Lung microvascular endothelial cell (primary cell): ENCODE measurements at places on chromosomes 3 and 15. TPM values are rescaled to one million over a fixed set of nuclear protein-coding genes. Genes with fewer than 3 reads are reported as not detected.

GOLGA8Q gene
- total RNA-seq, result under 0.01 and 0.22 TPM in 2 replicates

INO80 gene
- total RNA-seq, result 14.2 and 21.4 TPM in 2 replicates

- no peak for DNase-seq
These were observed 104.9 kb downstream of the OXNAD1 start for GRCh38 chr3:16369885-16370284.

DLEC1 gene
- not detected in 2 replicates for total RNA-seq

DNA sequence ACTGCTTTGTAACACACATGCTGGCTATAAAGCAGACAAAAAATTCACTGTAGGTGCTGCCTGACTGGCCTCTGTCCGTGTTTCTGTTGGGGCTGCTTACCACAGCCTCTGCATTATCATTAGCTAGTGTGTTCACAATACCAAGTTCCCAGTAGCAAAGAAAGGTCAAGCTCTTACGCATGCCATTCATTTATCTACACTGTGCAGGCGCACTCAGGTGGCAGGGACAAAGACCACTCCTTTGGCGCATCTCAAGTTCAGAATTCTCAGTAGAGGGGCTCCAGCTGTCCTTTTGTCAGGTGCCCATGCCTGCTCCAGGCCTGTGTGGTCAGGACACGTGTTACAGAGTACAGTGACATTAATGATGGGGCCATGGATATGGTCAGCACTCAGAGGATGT, 22.3 kb downstream of the MLH1 start:
- no peak for DNase-seq

DNA sequence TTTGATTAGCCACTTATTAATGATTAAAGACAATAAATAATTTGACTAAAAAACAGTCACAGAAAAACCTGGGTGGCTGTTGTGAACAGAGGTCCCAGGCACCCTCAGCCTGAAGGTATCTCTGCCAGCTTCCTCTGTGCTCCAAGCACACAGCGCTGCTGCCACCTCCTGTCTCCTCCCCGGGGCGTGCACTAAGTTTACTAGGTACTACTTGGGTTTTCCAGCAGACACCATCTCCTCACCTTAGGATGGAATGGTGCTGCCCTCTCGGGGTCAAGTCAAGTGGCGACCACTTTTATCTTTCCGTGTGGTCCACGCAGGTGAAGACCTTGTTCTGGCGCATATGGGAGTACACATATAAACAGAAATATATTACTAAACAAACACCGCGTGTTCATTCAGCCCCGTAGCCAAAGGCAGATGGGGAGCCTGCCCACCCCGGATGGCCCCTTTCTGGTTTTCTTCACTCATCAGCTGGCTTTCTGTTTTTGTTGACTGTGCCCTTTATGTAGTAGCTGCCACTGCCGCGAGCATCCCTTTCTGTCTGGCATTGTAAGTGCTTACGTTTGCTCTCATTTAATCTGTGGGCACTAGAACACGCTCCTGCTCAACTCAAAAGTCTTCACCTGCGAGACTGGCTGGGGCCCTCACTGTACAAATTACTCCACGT, 128.0 kb downstream of the LRIG1 start:
- peak; percentile 18 for DNase-seq

GRCh38 chr3:140537727-140538082, 140.2 kb upstream of the TRIM42 start:
- DNase-seq, result no peak

SEMA4B gene
- total RNA-seq, result 4.6 and 11.1 TPM in 2 replicates

MCF2L2 gene
- total RNA-seq, result 0.20 and 0.22 TPM in 2 replicates

DNA sequence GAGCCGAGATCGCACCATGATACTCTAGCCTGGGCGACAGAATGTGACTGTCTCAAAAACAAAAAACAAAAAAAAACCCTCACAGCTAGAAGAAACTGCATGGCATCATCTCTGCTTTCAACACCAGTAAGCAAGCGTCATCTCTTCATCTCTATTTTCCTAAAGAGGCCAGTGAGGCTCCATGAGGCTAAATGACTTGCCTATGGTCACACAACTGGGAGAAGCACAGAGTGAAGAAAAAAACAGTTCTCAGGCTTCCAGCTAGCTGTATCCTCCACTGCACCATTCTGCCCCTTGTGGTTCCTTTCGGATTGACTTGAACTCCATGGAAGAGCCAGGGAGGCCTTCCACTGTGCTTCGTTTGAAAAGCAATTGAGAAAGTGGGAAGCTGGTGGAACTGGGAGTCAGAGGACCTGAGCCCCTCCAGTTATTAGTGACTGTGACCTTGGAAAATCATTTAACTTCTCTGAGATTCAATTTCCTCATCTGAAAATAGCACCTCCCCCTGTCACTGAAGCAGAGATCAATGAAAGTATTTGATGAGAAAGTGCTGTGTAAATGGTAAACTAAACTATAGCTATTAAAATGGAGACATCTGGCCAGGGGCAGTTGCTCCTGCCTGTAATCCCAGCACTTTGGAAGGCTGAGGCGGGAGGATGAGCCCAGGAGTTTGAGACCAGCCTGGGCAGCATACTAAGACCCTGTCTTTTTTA, 32.1 kb upstream of the DENND4A start:
- peak; percentile 81 for DNase-seq

- peak; percentile 49 for DNase-seq
These were observed 90.6 kb downstream of the POLR2M start for GRCh38 chr15:57797110-57797509.

MIX23 gene
- 22.2 and 25.6 TPM in 2 replicates for total RNA-seq

DNA sequence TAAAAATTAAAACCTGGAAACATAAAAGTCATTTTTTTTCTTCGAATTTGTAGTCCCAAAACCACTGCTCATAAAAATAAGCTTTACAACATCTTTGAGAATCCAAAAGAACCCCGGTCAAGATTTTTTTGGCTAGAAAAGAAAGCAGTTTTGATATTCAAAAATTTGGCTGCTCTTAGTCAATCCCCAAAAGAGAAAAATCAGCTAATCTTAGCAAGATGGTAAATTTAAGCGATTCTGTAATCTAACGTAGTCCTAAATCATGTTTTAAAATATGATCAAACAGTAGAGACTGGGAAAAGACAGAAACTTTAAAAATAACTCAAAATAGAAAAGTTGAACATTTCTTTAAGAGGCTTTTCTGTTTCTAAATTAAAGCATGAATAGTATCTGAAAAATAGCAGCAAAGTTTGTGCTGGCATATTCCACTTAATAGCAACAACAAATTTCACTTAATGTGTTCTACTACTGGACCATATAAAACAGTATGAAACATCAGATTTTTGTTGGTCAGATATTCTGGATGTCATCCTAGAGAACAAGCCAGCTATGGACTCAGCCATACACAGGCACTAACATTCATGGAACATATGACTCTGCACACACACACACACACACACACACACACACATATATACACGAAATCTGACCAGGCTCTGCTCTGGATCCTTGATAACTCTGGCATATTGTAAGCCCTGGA, 19.1 kb upstream of the NR2F2 start:
- no peak for DNase-seq

MRAS gene
- total RNA-seq, result 5.9 and 10.1 TPM in 2 replicates

DNA sequence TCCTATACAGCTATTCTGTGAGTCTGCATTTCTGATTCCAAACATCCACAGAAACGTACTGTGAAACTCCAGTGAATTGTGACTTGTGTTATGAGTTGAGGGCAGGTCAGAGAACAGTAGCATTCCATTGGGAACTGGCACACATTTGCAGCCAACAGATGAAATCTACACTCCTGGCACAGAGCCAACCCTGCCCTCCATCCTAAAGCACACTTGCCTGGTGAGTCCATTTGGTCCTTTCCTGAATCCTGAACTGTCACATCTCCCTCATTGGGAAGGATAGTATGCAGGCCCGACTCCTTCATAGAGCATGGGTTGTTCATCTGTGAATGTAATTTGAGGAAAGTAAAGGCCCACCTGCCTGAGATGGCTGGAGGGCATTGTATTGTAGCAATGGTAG, 314.3 kb upstream of the RASGRP1 start:
- DNase-seq, result no peak

KCNAB1 gene
- 0.65 and 2.0 TPM in 2 replicates for total RNA-seq

C2CD4A gene
- 0.60 and 0.87 TPM in 2 replicates for total RNA-seq

MAGI1 gene
- total RNA-seq, result 36.6 and 76.4 TPM in 2 replicates

GRCh38 chr3:195591220-195591619, 7.5 kb upstream of the APOD start:
- DNase-seq, result no peak

DNA sequence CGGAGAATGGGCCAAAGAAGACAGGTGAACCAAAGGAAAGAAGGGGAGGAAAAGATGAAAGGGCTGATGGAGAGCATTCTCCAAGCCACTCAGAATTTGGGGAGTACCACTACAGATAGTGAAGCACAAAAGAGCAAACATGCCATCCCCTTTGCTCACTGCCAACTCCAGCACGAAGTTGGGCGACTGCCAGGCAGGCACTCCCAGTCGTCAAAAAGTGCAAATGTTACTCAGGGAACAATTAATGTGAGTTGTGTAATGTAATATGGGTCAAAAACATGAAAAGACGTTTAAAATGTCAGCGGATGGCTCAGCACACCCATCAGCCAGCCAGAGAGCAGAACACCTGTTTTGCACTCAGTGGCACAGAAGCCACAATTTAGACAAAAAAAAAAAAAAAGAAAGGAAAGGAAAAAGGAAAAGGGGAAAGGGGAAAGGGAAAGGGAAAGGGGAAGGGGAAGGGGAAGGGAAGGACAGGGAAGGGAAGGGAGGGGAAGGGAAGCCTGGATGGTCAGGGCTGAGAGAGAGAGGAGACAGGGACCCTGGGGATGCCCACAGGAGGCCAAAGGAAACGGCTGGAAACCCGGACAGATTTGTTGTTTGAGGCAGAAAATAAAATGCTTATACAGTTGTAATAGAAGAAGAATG, 82.7 kb downstream of the COL8A1 start:
- DNase-seq, result peak; percentile 66

DNA sequence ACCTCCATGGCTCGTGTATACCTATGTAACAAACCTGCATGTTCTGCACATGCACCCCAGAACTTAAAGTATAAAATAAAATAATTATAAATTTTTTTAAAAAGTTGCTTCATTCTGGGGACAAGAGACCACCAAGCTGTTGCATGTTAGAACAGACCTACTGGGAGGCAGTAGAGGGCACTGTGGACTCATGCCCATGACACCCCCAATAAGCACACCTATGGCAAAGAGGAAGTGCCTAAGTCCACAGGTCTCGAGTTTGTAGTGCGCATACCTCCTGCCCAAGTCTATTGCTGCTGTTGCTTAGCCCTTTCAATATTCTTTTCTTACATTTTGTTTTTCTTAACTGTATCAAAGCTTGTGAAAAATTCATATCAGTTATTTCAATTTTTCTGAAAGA, 267.9 kb upstream of the THBS1 start:
- peak; percentile 46 for DNase-seq

GRCh38 chr3:38658841-38659240, 9.4 kb upstream of the SCN5A start:
- no peak for DNase-seq

PPP1R14D gene
- not detected in 2 replicates for total RNA-seq

DNA sequence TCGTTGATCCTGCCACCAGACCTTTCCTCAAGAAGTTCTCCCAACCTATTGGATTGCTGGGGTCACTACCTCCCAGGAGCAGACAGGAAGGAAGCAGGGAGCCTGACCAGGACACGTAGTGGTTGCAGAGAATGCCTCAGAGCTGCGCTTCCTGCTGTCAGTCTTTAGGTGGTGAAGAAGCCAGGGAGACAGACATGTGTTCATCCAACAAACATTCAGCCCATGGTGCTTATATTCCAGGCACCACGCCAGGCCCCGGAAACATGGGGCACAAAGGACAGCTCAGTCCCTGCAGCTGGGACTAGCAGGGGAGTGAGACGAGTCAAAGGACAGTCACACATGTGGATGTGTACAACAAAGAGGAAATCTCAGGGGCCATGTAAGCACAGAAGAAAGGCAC, 26.0 kb upstream of the CORO2B start:
- DNase-seq, result peak; percentile 64

DNA sequence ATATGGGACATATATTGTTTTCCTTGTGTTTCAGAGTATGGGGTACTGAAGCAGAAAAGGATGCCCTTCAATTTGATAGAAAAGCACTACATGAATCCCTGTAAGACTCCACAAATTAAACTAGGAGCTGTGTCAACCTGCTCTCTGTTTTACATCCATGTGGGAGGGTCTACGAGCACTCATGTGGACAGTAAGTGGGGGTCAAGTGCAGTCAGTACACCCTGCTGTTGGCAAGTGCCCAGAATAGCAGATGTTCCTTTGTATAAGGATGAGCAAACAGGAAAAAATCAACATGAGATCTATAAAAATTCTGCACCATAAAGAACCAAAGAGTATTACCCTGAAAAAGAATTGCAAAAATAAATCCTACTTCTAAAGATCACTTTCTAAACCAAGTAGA, 659.9 kb downstream of the SI start:
- DNase-seq, result no peak

LMAN1L gene
- not detected in 2 replicates for total RNA-seq

- no peak for DNase-seq
These were observed 7.7 kb upstream of the SEC13 start for GRCh38 chr3:10328460-10329071.

- peak; percentile 16 for DNase-seq
These were observed 917 bp downstream of the LNP1 start for GRCh38 chr3:100402256-100402655.

DNA sequence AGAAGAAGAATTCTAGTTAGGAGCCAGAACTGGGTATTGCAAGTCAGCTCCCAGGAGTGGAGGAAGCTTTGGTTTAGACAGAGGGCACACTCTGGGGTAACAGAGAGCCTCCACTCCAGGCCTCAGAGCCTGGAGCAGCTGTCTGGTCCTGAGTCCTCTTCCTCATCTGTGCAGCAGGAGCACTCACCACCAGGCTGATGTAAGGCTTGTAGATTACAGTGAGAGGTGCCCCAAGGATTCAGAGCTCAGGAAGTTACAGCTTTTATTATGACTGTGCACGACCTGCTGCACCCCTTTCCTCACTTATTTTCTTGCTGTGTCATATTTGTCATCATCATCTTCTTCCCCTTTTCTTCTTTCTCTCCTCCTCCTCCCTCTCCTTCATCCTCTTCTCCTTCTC, 210.4 kb downstream of the ATP10A start:
- no peak for DNase-seq

OXTR gene
- total RNA-seq, result 1.7 and 2.8 TPM in 2 replicates

CEP70 gene
- total RNA-seq, result 7.6 and 13.9 TPM in 2 replicates

DNA sequence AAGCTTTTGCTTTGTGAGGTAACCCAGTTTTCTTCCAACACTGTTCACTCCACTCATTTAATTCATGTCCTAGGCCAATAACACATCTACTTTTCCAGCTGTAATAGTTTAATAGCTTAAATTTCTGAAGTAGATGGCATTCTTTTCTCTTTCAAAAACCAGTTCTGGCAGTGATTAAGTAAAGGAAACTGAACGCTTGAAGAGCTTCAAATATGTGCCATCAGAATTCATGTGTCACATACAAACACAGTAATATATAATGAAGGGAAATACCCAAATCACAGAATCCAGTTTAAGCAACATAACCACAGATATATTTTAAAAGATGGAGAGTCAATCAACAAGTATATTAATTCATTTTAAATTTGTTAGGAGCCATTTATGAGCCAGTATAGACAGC, 91.0 kb downstream of the TNIK start:
- DNase-seq, result no peak

GRCh38 chr3:26559227-26559626, 63.3 kb upstream of the LRRC3B start:
- DNase-seq, result no peak

- DNase-seq, result no peak
These were observed 302.8 kb downstream of the FHIT start for GRCh38 chr3:60948488-60948887.

GRCh38 chr3:52515192-52515591, 18.5 kb downstream of the NT5DC2 start:
- DNase-seq, result no peak

- no peak for DNase-seq
These were observed 69.7 kb downstream of the CD47 start for GRCh38 chr3:108021131-108021530.

PLSCR5 gene
- total RNA-seq, result not detected in 2 replicates
